ENCODE measurements at places on chromosomes 5 and 9.
A peak's percentile ranks its signal among the peaks of the same experiment; 100 is the strongest.

GRCh38 chr5:78287833-78288232 is 6.7 kb downstream of the AP3B1 start:
- no peak for DNase-seq

- no peak for DNase-seq
These were observed 34.2 kb downstream of the CORO2A start for GRCh38 chr9:98158071-98158831.

GRCh38 chr9:75140261-75140660 is 51.9 kb downstream of the OSTF1 start:
- no peak for DNase-seq

DNA sequence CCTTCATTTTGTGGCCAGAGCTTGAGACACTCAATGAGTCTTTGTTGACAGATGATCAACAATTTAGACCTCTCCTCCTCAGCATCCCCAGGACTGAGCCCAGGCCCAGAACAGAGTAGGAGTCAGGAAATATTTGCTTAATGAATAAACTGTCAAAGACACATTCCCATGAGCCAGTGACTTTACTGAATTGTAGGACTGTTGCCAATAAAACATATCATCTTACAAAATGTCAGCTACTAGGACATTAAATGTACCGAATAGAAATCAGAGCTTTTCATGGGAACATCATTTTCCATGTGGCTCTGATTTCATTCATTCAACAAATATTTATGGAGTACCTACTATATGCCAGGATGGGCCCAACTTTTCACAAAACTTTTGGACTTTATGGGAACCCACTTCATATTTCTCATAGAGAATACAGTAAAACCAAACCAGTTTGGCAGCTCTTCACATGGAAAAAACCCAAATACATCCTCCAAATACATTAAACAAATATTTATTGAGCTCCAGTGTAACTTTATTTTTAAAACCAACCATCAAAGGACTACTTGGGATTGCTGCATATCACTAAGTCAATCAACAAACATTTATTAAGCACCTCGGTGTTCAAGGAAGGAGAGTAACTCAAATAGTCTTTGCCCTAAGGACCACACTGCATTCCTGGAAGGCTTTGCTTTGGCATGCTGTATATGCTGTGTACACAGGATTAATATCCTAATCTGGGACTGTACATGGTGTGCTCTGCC is 11.4 kb downstream of the VDAC1 start:
- no peak for DNase-seq

- DNase-seq = peak; percentile 25
These were observed 681 bp downstream of the FNIP1 start for GRCh38 chr5:131795879-131796792.

DNA sequence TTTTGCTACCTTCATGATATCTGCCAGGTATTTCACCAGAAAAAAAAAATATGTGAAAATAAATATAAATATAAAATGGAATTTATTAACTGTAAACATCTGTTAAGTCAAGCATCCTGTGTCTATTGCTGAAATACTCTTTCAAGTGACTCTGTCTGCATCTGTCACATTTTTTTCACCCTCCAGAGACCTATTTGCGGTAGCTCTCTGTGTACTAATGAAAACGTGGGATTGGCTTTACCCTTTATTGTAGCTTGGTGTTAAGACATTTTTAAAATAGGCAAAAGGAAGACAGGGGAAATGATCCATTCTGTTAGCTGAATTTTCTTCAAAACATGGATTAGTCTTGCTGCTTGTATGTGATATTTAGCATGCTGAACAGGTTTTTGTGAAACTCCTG is 536.0 kb upstream of the WWC1 start:
- DNase-seq = no peak

DNA sequence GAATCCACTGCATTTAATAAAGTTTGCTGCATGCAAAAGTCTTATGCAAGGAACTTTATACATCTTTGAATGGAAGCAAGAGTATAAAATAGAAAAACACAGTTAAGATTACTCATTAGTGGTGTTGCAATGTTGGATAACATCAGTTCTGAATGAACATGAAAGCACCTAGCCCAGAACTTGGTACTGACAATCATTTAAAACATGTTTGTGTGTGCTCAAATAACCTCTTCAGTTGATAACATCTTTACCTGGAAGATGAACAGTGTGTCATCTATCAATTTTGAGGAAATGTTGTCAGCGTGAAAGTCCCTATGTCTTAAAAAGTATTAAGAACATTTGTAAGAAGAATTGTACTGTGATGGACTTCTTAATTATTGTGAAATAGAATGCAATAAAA is 370.4 kb upstream of the GRAMD2B start:
- no peak for DNase-seq

DNA sequence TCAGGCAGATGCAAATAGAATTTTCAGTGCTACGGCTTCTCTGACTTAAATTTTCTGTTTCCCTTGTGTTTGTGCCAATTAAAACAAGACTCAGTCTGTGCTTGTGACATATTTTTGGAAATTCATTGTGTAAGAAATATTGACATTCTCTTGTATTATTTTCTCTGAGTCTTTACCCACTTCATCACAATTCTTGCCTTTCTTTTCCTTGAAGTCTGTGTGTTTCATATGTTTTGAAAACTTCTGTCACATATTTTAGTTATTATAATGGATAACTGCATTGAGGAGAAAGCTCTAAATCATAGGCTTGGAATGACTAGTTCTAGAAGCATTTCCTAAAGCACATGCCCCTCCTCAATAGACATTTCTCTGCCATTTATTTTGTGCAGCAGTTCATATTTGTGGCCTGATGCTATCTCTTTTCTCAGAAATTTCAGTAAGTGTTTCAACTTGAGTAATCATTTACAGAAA is 206.6 kb downstream of the PALM2AKAP2 start:
- DNase-seq = no peak

DNA sequence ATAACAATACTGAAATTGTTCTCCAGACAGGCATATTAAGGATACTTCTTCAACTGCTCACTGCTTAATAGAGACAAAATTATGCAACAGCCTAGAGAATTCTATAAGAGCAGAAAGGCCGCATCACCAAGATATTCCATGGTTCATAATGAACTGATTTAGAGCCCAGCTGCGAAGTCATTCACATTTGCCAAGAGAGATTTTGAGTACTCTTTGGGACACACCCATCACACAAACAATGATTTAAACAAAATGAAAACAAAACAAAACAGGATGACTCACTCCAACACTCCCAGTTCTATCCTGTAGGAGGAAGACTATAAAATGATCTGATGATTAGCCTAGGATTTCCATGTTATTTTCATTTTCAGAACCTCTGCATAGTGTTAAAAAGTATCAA is 145.7 kb upstream of the GNA14 start:
- no peak for DNase-seq

DNA sequence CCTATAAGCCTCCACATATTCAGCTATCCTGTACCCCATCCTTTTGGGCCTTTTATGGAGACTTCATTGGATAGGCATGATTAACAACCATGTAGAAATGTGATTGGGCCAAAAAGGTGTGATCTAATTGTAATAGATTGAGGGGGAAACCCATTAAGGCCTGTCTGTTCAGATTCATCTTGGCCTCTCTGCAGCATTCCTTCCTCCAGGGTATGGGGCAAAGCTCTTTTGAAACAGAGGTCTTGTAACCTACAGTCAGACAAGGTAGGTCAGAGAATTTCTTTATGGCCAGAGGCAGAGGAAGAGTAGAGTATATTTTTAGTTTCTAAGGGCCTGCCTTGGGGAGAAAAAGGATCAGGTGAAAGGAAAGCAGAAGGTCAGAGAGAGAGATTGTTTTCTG is 98.5 kb downstream of the INVS start:
- no peak for DNase-seq

GRCh38 chr9:96031366-96031824 is 155.9 kb downstream of the ERCC6L2 start:
- DNase-seq = peak; percentile 3

- no peak for DNase-seq
These were observed 143.4 kb downstream of the TENT4A start for GRCh38 chr5:6856653-6857052.

DNA sequence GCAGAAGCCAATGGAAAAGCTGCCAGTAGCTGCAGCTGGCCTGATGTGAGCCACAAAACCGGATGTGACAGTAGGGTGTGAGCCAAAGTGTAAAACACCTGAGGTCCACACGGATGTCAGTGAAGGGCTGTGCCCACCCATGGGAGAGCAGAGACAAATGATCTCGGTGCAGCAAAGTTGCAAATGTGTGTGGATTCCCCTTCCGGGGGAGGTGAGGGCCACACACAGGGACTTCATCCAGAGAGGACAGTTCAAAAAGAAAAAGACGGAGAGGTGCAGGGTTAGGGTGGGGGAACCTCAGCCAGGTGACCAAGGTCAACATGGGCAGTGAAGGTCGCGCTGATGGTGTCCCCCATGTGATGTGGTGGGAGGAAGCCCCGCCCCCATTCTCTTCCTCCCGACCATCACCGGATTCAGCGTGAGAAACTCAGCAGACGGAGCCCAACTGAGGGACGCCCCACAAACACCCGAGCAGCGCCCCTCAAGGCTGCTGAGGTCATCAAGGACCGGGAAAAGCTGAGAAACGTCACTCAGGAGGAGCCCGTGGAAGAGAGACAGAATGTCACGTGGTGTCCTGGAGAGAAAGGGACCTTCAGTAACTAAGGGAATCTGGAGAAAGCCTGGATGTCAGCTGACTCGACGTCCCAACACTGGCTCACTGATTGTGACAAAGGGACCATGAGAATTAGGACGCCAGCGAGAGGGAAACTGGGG is 11.4 kb upstream of the PTGDS start:
- DNase-seq = no peak

DNA sequence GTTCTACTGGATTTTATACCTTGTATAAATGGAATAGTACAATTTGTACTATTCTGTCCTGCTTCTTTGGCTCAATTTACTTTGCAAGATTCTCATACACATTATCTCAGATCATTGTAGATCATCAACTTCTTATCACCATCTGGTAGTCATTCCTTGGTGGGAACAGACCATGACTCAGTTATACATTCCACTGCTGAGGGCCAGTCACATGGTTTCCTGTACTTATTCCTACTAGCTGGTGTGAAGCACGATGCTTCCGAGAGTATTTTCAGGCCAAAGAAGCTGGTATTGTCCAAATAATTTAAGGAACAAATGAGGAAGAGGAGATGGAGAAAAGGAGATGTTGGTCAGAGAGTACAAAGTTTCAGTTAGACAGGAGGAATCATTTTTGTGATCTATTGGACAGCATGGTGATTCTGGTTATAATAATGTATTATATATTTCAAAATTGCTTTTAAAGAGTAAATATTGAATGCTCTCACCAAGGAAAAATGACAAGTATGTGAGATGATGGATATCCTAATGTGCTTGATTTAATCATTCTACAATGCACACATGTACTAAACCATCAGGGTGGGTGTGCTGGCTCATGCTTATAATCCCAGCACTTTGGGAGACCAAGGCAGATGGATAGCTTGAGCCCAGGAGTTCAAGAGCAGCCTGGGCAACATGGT is 124.1 kb downstream of the SYK start:
- DNase-seq = no peak

- no peak for DNase-seq
These were observed 22.8 kb upstream of the C9orf40 start for GRCh38 chr9:74975538-74975937.

- no peak for DNase-seq
These were observed 12.7 kb downstream of the MEF2C start for GRCh38 chr5:88870285-88870684.

- DNase-seq = no peak
These were observed 122.7 kb upstream of the LMX1B start for GRCh38 chr9:126490871-126491567.

- no peak for DNase-seq
These were observed 23.3 kb upstream of the CLPTM1L start for GRCh38 chr5:1368236-1368635.

- DNase-seq = no peak
These were observed 28.4 kb downstream of the MTX3 start for GRCh38 chr5:79962575-79963222.

- no peak for DNase-seq
These were observed 58.6 kb upstream of the PPARGC1B start for GRCh38 chr5:149671544-149671943.
